Activated CD4-positive, alpha-beta T cell treated with anti-CD3 and anti-CD28 coated beads, Interleukin-10, Interleukin-2, amounts not matched to agents 100 ng/mL and 50 ng/mL, durations not matched to agents 16 hours and 8 hours (primary cell): ENCODE measurements at places on chromosomes 7 and 10.

GRCh38 chr10:47286591-47287315 is 13.2 kb upstream of the GDF10 start:
- no peak for DNase-seq

DNA sequence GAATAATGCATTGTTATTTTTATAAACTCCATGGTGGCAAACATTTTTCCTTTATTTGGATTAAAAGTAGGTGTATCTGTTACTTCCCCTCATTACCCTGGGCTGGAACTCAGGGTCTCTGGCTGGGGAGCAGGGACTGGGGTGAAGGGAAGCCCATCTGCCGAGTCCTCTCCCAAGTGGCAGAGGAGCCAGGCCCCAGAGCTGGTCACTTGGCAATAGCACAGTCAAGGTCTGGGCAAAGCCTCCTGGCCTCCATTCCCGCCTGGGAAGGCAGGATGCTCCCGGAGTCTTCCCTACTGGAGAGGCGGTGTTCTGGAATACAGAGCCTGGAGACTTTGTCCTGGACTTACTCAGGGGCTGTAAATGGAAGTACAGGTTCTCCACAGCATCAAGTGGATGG is 76.2 kb downstream of the CDH23 start:
- no peak for DNase-seq

GRCh38 chr7:2001601-2002442 is 230.9 kb downstream of the MAD1L1 start:
- DNase-seq = no peak

DNA sequence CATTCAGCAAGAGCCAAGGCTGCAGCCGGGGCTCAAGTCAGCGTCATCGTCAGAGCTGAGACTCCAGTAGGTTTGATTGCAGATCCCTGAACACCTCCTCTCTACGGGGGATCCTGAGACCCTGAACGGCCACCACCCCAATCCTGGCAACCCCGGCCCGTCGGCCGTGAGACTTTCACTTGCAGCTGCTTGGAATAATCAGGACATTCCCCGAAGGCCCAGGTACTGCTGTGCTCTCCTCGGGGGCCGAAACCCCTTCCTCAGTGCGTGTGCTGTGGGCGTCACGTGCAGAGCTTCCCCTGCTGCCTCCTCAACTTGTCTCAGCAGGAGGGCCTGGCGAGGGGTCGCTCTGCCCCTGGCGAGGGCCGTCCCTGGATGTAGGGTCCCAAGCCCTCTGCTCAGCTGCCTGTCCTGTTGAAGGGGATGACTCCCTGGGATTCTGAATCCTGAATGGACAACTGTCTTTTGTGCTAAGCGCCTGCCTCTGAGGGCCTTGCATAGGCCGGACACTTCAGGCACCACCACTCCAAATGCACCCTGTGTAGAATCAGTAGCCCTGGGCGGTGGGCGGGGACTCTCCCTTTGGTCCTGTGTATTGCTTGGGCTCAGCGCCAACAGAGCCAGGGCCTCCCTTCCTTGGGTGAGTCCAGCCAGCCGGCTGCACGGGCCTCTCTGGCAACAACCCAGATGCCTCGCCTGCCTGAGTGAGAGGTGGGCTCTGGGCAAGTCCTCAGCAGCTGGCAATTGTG is 63.8 kb upstream of the EBF3 start:
- DNase-seq = no peak

DNA sequence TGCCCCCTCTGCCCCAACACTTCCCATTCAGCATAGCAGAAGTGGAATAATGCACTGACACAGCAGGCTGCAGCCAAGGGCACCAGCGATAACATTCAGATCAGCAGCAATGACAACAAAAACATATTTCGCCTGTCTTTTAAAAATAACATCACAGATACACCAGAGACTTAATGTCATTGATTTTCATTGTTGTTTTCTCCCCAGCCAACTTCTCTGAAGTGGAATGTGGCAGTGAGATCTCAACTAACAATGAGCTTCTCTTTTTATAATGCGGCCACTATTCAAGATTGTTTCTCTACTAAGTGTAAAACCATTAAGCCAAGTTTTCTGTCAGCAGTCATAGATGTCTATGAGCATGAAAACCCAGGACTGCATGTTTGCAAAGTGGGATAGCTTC is 158.2 kb upstream of the TMEM229A start:
- DNase-seq = no peak

GRCh38 chr10:69491611-69492010 is 40.3 kb downstream of the TSPAN15 start:
- no peak for DNase-seq

GRCh38 chr7:17391366-17391765 is 92.9 kb downstream of the AHR start:
- no peak for DNase-seq

DNA sequence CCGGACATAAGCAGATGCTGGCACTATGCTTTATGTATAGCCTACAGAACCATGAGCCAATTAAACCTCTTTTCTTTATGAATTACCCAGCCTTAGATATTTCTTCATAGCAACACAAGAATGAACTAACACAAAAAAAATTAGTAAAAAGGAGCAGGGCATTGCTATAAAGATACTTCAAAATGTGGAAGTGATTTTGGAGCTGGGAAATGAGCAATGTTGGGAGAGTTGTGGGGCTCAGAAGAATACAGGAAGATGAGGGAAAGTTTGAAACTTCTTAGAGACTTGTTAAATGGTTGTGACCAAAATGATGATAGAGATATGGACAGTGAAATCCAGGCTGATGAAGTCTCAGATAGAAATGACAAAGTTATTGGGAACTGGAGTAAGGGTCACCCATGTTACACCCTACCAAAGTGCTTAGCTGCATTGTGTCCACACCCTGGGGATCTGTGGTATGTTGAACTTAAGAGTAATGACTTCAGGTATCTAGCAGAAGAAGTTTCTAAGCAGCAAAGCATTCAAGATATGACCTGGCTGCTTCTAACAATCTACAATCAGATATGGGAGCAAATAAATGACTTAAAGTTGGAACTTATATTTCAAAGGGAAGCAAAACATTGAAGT is 24.2 kb downstream of the PNLIPRP3 start:
- no peak for DNase-seq

DNA sequence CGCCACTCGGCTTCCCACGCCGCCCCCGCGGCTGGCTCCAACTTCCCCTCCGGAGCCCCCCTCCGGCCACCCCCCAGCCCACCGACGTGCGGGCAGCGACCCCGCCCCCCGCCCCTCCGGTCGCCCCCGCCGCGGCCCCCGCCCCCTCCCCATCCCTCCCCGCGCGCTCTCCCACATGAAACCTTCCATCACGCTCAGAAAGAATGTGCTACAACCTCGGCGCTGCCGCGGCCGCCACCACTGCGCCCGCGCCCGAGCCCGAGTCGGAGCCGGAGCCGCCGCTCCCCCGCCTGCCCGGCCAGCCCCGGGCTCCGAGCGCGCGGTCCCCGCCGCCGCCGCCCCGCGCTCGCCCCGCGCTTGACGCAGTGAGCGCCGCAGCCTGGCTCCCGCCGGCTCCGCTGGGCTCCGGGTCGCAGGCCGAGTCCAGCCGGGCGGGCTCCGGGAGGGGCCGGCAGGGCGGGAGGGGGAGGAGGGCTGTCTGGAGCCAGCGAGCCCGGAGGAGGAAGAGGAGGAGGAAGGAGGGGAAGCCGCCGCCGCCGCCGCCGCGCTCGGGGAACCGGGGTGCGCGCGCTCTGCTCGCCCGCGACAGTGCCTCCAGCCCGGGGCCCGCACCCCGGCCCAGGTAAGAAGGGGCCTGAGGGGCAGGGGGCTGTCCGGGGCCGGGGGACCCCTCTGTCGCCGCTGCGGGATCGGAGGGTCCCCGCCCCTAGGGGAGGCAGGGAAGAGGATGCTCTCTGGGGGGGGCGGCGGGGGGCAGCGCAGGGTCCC is 4.3 kb upstream of the ELFN1 start:
- DNase-seq = peak; percentile 15

DNA sequence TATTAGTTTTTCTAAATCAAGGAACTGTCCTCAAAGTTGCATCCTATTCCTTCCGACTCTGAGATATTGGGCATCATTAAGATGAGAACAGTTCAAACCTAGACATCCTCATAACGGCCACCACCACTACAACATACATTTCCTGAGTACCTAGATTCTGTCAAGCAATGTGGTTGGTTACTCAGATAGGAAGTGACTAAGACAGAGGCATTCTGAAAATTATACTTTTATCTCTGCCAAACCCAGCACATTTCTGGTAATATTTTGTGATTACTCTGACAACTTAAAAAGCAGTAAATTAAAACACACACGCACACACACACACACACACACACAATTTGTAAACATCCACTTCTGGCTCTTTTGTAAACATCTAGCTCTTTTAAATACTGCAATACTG is 291.2 kb upstream of the MEOX2 start:
- DNase-seq = peak; percentile 15

DNA sequence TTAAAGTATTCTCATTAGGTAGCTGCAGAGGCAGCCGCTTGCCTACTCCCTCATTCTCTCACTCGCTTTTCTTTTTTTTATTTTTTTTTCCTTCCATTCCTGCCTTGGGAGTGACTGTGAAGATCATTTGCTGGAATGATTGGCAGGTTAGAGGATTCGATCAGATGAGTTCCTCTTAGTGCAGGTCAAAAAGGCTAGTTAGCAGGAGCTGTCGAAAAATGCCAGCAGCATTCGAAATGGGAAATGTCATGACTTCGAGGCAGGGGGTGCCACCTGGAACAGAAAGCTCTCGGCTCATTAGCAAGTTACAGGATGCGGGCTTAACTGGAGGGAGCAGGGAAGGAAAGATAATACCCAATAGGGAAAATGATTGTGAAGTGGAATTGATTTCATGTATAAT is 137.5 kb upstream of the FZD1 start:
- no peak for DNase-seq

DNA sequence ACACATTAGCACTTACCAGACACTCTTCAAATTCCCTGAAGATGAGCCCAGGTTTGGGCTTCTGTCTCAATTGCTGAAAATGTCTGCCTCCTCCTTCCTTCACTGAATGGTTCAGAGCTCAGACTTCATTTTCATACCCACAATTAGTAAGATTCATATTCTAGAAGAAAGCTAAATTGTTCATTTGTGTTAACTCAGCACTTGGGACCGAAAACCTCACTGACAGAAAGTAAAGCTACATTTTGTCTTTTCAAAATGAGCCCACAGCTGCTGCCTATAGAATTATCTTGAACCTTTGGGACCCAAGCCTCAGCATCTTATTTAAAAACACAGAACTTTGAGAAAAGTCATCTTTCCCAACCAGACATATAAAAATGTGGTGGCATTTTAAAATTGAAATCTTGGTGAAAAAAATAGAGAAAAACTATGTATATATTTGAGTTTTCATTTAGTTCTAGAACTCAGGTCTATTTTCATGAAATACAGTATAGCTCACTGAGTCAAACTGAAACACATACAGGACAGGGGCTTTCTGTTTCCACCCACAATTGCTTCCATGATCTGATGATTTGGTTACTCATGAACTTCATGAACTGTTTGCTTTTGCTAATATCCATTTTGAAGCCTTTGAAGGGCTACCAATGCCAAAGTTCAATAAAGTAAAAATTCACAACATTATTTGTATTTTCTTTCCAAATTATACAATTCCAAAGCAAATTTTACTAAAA is 119.1 kb upstream of the PFKP start:
- DNase-seq = peak; percentile 81

- DNase-seq = no peak
These were observed 594.5 kb downstream of the SDK1 start for GRCh38 chr7:3895341-3896116.

DNA sequence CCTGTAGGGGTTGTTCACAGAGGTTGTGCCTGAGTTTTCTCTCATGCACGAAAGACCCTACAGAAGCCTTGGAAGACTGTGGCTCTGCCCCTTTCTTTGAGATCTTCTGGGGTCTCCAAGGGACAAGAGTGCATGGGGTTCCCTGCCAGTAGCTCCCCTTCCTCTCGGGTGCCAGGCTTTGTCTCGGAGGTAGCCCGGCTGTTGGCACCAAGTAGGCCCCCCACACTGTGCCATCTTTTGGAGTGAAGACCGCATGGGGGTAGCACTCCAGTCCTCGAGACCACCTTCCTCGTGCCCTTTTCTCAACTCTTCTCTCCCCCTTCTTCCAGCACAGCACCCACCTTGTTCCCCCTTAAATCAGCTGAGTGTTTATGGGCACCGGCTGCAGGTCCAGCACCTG is 41.6 kb downstream of the OAT start:
- no peak for DNase-seq

DNA sequence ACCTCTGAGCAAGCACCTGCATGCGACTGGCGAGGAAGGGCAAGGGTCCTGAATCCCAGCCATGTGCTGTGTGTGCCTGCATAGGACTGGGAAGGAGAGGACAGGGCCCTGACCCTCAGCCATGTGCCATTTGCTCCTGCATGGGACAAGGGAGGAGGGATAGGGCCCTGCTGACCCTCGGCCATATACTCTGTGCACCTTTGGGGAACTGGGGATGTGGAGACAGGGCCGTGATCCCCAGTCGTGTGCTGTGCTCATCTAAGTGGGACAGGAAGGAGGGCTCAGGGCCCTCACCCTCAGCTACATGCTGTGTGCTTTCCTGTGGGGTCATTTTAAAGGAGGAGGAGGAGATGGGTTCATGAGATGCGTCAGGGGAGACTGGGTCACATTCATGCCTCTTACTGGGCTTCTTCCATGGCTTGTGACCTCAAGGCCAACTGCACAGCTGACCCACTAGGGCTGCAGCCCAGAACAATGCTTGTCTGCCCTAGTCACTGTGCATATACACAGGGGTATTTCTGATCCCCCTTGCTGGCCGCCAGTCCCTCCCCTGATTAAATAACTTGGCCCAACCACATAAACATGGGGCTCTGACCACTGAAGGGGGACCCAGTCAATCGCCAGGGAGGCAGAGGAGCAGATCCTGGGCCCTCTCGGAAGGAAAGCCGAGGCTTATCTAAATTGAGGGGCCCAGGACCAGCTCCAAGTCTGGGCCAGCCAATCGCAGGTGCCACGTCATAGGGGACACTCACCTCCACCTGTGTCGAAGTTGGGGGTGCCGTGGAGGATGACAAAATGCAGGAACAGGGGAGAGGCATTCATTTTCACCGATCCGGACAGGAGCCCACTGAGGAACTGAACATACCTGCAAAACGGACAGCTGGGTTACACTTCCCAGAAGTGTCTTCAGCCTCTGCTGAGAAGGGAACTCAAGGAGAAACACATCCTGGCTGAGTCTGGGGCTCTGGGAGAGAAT is 167.3 kb downstream of the TNS3 start:
- DNase-seq = no peak

GRCh38 chr7:36627836-36628235 is 96.5 kb downstream of the AOAH start:
- DNase-seq = no peak

DNA sequence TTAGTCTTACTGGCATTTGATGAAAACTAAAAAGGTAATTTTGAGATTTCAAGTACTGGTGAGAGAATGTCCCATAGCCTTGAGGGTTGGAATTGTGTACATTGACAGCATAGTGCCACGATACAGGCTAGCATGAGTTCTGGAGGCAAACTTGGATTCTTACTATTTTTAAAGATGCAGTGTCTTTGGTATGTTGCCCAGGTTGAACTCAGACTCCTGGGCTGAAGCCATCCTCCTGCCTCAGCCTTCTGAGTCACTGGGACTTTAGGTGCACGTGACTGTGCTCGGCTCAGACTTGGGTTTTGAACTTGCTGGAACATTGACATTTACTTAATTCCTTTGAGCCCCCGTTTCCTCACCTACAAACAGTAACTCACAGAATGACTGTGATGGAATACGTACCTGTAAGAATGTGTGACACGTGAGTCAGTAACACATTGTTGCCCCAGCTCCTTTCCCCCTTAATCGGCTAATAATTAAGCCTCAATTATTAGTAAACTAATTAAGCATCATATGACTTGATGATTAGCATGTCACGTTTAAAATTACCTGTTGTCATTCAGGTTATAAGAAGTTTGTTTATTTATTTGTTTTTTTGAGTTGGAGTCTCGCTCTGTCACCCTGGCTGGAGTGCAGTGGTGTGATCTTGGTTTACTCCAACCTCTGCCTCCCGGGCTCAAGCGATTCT is 10.6 kb downstream of the DNAJB6 start:
- peak; percentile 22 for DNase-seq

GRCh38 chr10:36538953-36539586 is 586.3 kb upstream of the ANKRD30A start:
- no peak for DNase-seq
